ENCODE measurements at places on chromosomes 4 and X. TPM values are rescaled to one million over a fixed set of nuclear protein-coding genes. Genes with fewer than 3 reads are reported as not detected.

GRCh38 chrX:2486476-2487133 is 14.2 kb downstream of the DHRSX start:
- H3K4me3 ChIP-seq: no peak overlapping the region
- H3K36me3 ChIP-seq: peaks cover 17% of the 10 kb centered on the region
- no peak overlapping the region for H3K27ac ChIP-seq

DNA sequence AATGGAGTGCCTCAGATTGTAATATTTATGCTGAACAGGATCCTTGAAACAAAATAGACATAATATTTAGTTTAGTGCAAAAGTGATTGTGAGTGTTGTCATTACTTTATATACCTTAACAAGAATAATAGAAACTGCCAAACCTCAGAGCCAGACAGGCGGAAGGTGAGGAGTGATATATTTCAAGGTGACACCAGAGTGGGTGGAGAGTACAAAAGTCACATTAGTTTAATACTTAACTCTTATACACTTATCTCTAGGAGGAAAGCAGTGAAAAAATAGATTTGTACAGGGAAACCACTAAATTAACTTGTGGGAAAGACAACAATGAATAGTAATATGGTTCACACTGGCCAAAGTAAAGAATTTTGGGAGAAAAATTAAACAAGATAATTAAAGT is 342.8 kb upstream of the NDST4 start:
- H3K36me3 ChIP-seq: no peaks in the 10 kb centered on the region
- no peak overlapping the region for H3K4me3 ChIP-seq

GRCh38 chrX:44915361-44915868 is 42.4 kb downstream of the KDM6A start:
- DNase-seq: peak; percentile 14
- H3K27ac ChIP-seq: no peak overlapping the region
- H3K4me1 ChIP-seq: peaks cover 13% of the 10 kb centered on the region
- no peaks in the 10 kb centered on the region for H3K36me3 ChIP-seq

- no peaks in the 10 kb centered on the region for H3K27me3 ChIP-seq
- no peak overlapping the region for H3K27ac ChIP-seq
- H3K36me3 ChIP-seq: peaks cover 6% of the 10 kb centered on the region
- no peak overlapping the region for H3K4me3 ChIP-seq
- DNase-seq: no peak
- H3K4me1 ChIP-seq: no peaks in the 10 kb centered on the region
Observed at GRCh38 chr4:145888393-145888792, 50.2 kb downstream of the ZNF827 start.

DNA sequence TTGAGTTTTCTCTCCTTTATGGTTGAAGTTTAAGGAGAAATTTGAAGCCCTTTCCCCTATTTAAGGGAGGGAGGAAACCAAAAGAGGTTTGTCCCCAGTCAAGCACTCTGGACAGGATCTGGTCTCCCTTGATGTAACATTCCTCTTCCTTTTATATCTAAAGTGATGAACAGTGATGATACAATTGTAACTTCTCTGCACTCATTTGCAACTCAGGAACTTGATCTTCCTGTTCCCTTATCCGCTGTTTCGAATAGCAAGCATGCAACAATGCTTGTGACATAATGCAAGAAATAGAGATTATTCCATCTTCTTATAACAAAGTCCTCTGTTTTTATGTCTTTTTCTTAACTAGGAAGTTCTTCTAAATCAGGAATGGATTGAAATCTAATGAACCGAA is 18.3 kb downstream of the ALPK1 start:
- H3K27me3 ChIP-seq: no peaks in the 10 kb centered on the region
- H3K4me1 ChIP-seq: no peaks in the 10 kb centered on the region
- H3K4me3 ChIP-seq: no peak overlapping the region

The UGT2B7 gene
- not detected for polyA plus RNA-seq

The MAP3K15 gene
- 0.01 TPM for polyA plus RNA-seq

The C4orf51 gene
- polyA plus RNA-seq: not detected
